ENCODE measurements at places on chromosomes 7 and 10. TPM values are rescaled to one million over a fixed set of nuclear protein-coding genes. Genes with fewer than 3 reads are reported as not detected.
A peak's percentile ranks its signal among the peaks of the same experiment; 100 is the strongest.

DNA sequence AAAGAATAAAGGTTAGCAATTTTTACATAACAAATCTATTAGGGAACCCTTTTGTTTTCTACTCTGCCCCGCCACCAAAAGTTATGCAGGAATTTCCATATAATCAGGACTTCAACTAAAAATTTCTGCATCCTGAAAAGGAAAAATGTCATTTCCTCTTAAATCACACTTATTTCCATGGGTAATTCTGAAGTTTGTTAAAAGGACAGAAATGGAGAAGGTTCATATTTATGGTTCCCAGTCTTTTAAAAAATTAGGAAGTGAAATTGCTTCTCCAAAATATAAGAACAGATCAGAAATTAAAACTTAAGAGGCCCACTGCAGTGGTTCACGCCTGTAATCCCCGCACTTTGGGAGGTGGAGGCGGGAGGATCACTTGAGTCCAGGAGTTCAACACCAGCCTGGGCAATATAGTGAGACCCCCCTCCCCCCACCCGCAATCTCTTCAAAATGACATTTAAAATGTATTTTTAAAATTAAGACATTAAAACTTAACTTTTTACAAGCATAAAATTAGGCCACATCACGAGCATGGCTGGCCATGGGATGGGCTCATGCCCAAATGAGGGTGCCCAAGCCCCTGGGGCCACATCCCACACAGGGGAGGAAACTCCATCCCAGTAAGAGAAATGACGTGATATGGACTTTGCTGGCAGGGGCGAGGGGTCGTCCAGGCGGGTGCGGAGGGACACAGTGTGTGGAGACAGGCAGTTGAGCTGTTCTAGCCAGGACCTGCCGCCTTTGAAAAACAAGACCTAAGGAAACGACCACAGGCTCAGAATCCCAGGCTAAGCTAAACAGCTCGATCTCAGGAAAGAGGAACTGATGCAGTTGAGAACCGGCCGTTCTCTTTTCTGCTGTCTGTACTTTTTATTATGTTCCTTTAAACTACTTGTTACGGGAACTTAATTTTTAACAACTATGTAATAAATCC, 51.3 kb upstream of the NFE2L3 start:
- no peak for DNase-seq

GRCh38 chr10:84291384-84291783, 37.0 kb upstream of the CCSER2 start:
- DNase-seq = peak; percentile 70

Gene TAS2R5
- polyA plus RNA-seq = 0.07 TPM

- peak; percentile 20 for DNase-seq
These were observed 59.9 kb downstream of the MKX start for GRCh38 chr10:27685681-27686080.

DNA sequence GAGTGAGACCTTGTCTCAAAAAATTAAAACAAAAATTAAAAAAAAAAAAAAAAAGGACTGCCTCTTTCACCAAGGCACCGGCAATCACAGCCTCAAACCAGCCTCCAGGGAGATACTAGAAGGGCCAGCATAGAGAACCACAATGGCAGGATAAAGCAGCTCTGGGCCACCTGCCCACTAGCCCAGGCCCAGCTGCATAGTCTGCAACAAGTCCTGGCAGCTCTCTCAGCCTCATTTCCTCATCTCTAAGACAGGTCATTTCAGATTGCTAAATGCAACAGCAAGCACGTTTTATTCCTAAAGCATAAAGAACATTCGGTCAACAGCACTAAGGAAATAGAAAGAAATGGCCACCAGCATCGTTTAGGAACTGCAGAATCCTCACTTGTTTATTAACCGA, 28.8 kb downstream of the XPNPEP1 start:
- DNase-seq = peak; percentile 94

Gene FOXP2
- 5.4 TPM for polyA plus RNA-seq

- DNase-seq = no peak
These were observed 50.9 kb downstream of the GALNT11 start for GRCh38 chr7:152076324-152076821.

- peak; percentile 26 for DNase-seq
These were observed 7.1 kb upstream of the ZNF117 start for GRCh38 chr7:64997927-64998391.

Gene GNGT1
- polyA plus RNA-seq = not detected

DNA sequence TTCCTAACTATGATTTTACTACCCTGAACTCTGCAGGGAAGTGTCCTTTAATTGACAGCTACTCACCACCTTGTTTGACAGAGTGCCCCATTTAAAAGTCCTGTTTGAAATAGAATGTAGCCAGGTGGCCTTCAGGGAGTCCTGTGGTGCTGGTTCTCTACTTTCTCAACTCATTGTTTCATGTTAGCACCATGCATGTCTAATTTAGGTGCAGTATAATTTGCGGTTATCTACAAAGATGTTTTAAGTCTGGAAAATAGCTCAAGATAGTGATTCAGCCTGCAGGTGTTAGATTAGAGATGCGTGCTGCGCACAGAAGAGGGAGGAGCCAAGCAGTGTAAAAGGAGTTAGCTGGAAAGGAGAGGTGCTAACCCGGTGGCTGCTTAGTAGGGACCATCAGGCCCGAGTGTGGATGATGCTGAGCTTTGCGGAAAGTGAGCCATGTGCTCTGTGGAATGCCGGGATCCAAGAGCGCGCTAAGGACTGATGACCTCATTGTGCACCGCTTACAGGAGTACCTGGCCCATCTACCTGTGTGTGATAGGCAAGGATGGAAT, 1.2 kb downstream of the CCM2 start:
- DNase-seq = peak; percentile 54

- DNase-seq = peak; percentile 34
These were observed 6.5 kb upstream of the DENND2A start for GRCh38 chr7:140646931-140647647.

DNA sequence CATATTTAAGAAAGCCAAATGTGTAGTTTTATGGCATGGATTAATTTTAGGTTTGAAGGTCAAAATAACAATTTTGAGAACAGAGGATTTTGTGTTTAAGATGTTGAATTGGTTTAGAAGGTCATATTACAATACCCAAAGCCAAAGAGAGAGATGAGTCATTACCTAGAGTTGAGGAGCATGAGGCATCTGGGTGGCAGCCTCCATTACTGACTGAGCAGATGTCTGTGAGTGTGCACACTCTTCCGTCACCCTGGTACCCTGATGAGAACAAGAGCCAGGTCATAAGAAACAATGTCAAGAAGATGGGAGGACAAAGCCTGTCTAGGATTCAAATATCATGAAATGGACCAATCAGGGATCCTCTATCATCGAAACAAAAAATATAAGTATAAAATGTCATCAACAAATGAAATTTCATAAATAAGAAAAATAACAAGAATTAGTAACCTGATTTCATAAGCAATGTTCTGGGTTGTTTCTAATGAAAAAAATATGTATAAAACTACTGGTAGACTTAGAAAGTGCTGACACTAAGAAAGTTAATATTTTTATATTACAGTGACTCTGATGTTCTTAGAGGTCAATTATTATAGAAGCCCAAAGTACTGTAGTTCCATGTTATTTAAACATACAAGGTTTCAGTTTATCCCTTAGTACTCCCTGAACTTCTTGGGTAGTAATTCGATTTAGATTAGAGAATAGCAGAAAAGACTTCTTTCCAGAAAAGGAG, 20.0 kb downstream of the CUBN start:
- peak; percentile 84 for DNase-seq

GRCh38 chr7:125257617-125258016, 328.0 kb upstream of the POT1 start:
- no peak for DNase-seq

Gene TLX1
- not detected for polyA plus RNA-seq

DNA sequence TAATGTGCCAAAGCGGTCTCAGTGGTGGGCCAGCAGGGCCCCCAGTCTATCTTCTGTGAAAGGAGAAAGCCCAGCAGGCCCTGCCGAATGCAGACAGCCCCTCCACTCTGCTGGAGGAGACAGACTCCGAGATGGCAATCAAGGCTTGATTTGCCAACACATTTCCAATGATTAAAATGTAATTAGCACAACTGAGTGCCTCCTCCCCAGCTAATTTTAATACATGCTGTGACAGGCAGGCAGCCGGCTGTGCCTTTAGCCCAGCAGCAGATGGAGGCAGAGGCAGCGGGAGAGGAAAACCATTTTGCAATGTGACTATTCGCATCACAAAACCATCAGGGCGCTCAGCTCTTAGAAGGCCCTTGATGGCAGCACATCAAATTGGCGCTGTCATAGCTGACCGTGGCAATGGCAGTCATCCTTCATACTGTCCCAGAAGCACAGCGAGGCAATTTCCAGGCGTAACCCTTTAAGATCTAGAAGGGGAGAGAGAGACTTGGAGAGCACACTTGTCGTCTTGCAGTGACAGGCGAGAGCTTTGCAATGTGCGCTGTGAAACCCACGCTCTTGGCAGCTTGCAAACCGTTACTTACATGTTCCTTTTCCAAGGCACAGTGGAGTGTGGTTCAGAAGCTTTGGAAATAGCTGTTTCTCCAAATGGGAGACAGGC, 714.8 kb upstream of the GALNT17 start:
- DNase-seq = no peak

DNA sequence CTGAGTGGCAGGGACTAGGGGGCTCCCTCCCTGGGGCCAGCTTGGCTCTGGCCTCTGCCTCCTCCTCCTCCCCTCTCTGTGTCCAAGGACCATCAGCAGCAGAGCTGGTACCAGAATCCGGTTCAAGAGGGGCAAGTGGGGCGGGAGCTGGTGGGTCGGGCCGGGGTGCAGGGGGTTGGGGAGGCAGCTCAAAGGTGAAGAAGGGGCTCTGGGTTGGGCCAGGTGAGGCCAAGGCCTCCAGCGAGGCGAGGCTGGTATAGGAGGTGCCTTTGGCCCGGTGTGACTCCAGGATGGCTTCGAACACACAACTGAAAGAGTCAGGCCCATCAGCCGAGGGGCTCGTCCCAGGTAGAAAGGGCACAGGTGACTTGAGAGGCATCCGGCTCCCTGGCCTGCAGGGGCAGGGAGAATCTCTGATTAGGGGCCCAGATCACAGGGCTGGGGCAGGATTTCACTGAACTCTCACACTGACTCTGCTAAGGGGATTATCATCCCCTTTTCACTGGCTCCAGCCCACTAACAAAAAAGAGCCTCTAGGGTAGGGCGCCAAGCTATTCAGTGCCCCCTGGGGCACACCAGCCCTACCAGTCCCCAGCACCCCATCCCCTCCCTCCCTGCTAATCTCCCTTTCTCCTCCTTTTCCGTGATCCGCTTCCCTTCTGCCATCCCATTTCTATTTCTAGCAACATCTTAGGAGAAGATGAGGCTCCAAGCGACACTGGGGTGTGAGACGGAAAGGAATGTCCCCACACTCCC, 4.6 kb downstream of the PSD start:
- no peak for DNase-seq

GRCh38 chr7:8841171-8841570, 407.8 kb downstream of the NXPH1 start:
- no peak for DNase-seq
